IPS DF 6.9 (cell line): ENCODE measurements at places on chromosomes 2 and 18.

- DNase-seq: no peak
These were observed 21.7 kb upstream of the NRP2 start for GRCh38 chr2:205660521-205661124.

DNA sequence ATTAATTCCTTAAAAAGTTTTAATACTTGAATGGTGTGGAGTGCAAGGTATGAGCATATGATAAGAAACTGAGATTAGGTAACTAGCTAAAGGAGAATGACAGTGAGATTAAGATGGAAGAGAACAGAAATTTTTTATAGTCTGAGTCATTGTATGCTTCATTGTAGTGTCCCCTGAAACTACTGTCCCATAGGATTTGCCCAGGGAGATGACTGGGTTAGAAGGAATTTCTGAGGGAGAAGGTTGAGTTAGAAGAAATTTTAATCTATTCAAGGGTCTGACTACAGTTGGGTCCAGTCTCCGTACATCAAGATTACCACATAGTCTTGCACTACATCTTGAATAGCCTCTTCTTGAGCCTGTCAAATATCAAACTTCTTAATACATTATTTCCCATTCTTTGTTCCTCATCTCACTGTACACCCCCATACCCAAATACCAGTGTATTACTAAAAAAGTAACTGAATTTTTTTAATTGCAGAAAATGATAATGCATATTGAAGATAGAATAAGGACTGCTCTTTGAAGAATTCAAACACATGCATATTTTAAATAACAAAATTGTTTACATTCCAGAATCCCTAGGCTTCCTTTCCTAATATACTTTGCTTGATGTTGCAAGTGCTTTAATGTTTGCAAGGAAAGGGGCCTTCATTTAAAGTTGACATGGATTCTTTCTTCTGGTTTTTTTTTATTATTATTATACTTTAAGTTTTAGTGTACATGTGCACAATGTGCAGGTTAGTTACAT, 314.3 kb upstream of the COL3A1 start:
- no peak for DNase-seq

DNA sequence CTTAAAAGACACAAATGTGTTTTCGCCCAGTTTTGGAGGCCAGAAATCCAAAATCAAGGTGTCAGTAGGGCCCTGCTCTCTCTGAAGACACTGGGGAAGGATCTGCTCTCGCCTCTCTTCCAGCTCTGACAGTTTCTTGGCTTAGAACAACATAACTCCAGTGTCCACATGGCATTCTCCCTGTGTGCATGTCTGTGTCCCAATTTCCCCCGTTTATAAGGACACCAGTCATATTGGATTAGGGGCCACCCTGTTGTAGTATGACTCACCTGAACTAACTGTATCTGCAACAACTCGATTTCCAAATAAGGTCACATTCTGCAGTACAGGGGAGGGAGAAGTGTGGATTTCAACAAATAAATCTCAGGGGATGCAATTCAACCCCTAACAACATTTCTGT, 263.2 kb downstream of the SS18 start:
- DNase-seq: no peak

GRCh38 chr2:173653432-173653805, 298.7 kb downstream of the CDCA7 start:
- DNase-seq: no peak
